ENCODE measurements at places on chromosomes 2 and 18. TPM values are rescaled to one million over a fixed set of nuclear protein-coding genes. Genes with fewer than 3 reads are reported as not detected.

TUBA4B gene
- not detected for total RNA-seq

CPLX4 gene
- total RNA-seq: not detected

CTAGE1 gene
- total RNA-seq: not detected

ARHGEF4 gene
- 1.1 TPM for total RNA-seq

REG1A gene
- total RNA-seq: not detected

SLC38A11 gene
- total RNA-seq: not detected

PLEKHH2 gene
- 2.8 TPM for total RNA-seq

SERPINB12 gene
- not detected for total RNA-seq

UGT1A10 gene
- not detected for total RNA-seq

DLGAP1 gene
- 9.1 TPM for total RNA-seq

WNT10A gene
- 1.1 TPM for total RNA-seq

HOXD3 gene
- total RNA-seq: 2.6 TPM

ZBTB7C gene
- total RNA-seq: 3.7 TPM

MOCOS gene
- total RNA-seq: 8.6 TPM

STAT4 gene
- under 0.01 TPM for total RNA-seq

GALR1 gene
- not detected for total RNA-seq

RFTN2 gene
- total RNA-seq: 0.16 TPM

ALPP gene
- total RNA-seq: not detected

GPR55 gene
- not detected for total RNA-seq

MC4R gene
- total RNA-seq: 0.13 TPM

BCL11A gene
- total RNA-seq: 5.6 TPM

EVX2 gene
- total RNA-seq: not detected

LOXHD1 gene
- not detected for total RNA-seq

CCDC121 gene
- total RNA-seq: 1.3 TPM

SCN9A gene
- 1.8 TPM for total RNA-seq

PLCD4 gene
- not detected for total RNA-seq

TDRD15 gene
- not detected for total RNA-seq

CARF gene
- 9.1 TPM for total RNA-seq

BOK gene
- total RNA-seq: 133 TPM

SCG2 gene
- under 0.01 TPM for total RNA-seq

ALK gene
- not detected for total RNA-seq

IL36RN gene
- total RNA-seq: not detected

TSGA10 gene
- 1.6 TPM for total RNA-seq

EGR4 gene
- total RNA-seq: not detected

REG3A gene
- total RNA-seq: not detected

TEKT4 gene
- not detected for total RNA-seq

CYS1 gene
- 16.9 TPM for total RNA-seq

CMPK2 gene
- 1.1 TPM for total RNA-seq

DSC2 gene
- 10.4 TPM for total RNA-seq

ST8SIA3 gene
- total RNA-seq: not detected

GLI2 gene
- 25.5 TPM for total RNA-seq

TMEM247 gene
- not detected for total RNA-seq

PRSS56 gene
- total RNA-seq: not detected

COX7A2L gene
- total RNA-seq: 113 TPM

POTEC gene
- total RNA-seq: not detected

MC5R gene
- total RNA-seq: not detected

GAL3ST2 gene
- 1.0 TPM for total RNA-seq
